Activated naive CD8-positive, alpha-beta T cell treated with anti-CD3 and anti-CD28 coated beads for 36 hours (primary cell): ENCODE measurements at places on chromosomes 3 and 15.

DNA sequence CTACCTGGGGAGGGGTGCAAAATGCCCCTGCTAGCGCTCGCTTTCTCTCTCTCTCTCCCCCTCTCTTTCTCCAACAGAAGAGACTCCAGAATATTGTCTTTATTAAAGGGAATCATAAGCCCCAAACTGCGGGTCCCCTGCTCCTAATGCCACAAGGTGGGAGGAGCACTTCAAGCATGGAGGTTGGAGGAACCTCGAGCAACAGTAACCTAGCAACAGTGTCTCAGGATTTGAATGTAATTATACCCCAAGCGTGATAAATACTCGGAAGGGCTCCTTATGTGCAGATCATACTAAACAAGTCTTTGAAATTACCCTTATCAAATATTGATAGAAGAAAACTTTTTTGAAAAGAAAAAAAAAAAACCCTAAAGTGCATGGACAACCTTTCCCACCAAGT is 582.2 kb upstream of the PPP2R3A start:
- DNase-seq, result no peak

- no peak for DNase-seq
These were observed 779.9 kb downstream of the GRM7 start for GRCh38 chr3:7640787-7641186.

GRCh38 chr15:90836296-90836871 is 32.0 kb upstream of the FURIN start:
- DNase-seq, result no peak

DNA sequence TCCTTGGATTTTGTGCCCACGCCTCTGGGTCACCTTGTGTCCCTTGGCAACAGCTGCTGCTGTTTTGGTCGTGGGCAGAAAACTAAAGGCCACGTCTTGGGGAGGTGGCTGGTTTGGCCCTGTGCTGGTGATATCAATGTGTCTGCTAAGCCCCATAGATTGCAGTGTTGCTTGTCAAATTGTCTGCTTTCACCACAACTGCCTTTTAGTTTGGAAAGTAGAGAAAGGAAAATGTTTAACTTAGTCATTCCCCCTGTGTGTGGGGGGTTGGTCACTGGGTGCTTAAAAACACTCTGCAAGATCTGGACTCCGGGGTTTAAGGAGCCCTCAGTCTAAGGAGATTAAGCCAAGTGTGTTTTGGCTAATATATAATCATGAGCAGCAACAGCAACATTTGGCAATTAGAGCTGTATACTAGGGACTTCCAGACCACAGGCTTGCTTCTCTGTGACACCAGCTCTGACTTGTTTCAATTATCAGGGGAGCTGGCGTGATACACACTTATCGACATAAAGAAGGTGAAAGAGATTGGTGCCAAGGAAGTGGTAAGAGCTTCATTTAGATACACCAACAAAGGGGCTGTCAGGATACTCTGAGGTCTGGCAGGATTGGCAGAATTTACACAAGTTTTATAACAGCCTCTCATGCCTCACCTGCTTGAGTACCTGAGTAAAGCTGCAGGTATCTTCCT is 3.5 kb downstream of the SMAD3 start:
- DNase-seq, result peak; percentile 29

DNA sequence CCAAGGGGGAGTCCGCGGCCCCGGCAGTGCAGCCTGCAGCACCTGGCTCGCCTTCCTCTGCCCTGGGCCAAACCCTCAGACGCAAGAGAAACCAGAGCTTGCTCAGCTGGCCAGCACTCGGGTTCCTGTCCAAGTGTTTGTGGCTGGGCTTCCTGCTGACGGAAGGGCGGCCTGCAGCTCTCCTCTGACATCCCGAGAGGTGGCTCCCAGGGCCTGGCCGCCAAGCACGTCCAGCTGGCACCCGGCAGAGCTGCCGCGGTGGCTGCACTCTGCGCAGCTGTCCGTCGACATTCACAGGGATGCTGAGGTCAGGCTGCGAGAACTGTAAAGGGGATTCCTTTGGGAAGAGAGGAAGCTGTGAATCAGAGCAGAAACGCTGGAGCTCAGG is 85.6 kb downstream of the CPN2 start:
- DNase-seq, result no peak

- DNase-seq, result peak; percentile 45
These were observed 6.6 kb upstream of the CHSY1 start for GRCh38 chr15:101258238-101259144.

GRCh38 chr3:31064021-31064420 is 169.6 kb upstream of the GADL1 start:
- DNase-seq, result no peak

- DNase-seq, result no peak
These were observed 223.2 kb upstream of the SOX2 start for GRCh38 chr3:181488536-181488935.

DNA sequence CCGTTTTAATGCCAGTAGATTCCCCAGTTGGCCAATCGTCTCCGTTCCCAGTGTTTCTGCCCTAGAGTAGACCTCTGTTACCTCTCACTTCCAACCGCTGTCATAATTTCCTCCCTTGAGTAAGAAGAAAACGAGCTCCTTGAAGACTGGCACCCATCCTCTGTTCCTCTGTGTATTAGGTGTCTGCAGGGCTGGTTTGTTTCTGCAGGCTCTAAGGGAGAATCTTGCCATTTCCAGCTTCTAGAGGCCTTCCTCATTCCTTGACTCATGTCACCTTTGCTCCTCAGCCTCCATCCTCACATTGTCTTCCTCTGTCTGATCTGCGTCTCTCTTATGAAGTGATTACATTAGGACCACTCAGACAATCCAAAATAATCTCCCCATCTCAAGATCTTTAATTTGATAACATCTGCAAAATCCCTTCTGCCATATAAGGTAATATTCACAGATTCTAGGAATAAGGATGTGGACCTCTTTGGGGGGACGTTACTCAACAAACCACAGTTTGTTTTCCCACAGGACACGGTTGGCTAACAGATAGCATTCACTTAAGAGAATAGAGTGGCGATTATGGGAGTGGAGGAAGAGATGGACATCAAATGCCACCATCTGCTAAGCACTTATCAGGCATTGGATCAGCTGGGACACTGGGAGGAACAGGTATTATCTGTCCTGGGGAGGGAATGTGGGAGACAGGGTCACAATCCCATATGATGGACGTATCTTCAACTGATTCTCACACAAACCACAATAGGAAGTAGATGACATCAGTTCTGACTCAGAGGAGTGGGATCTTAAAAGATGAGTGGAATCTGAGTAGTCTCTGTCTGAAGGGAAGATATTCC is 17.1 kb downstream of the ARHGAP31 start:
- no peak for DNase-seq

DNA sequence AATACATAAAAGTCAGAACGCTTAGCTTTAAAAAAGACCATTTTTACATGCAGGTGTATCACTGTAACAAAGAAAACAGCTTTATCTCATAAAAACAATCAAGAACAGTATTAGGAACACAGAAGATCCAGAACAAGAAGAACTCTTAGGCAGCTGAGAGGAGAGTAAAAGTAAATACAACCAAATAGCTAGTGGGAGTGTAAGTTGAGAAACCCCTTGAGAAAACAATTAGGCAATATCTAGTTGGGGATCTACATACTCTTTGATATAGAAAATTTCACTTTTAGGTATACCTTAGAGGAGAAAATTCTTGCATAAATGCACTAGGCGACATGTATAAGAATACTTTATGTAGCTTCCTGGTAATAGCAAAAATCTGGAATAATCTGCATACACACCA is 7.5 kb downstream of the TMF1 start:
- DNase-seq, result no peak

- no peak for DNase-seq
These were observed 12.7 kb upstream of the PEX5L start for GRCh38 chr3:180049391-180049790.

DNA sequence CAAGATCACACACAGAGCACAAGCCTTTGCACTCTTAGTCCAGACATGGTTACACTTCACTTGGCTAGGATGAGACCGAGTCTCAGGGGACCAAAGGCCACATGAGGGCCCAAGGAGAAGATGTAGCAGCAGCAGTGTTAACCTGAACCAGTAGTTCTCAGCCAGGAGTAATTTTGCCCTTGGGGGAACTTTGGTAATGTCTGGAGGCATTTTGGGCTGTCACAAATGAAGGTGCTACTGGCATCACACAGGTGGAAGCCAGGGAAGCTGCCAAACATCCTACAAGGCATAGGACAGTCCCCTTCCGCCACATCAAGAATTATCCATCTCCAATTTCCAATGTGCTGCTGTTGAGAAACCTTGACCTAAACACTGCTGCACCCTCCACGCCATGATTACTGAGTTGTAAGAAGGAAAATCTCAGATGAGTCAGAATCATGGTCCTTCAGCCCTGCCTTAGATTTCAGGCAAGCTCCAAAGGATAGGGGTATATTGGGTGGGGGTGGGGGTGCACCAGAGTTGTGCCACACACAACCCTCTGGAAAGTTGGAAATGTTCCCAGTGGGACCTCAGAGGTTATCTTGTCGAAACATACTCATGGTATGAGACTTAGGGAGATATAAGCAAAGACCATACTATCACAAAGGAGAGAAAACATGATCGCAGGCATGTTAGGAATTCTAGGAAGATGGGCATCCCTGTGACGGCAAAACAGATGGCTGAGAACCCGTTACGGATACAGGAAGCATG is 36.2 kb downstream of the SEMA5B start:
- no peak for DNase-seq

- DNase-seq, result no peak
These were observed 18.3 kb downstream of the ABHD5 start for GRCh38 chr3:43709022-43709421.

GRCh38 chr3:71509066-71509465 is 74.5 kb downstream of the FOXP1 start:
- DNase-seq, result no peak
